ENCODE measurements at places on chromosomes 3 and 15.

DNA sequence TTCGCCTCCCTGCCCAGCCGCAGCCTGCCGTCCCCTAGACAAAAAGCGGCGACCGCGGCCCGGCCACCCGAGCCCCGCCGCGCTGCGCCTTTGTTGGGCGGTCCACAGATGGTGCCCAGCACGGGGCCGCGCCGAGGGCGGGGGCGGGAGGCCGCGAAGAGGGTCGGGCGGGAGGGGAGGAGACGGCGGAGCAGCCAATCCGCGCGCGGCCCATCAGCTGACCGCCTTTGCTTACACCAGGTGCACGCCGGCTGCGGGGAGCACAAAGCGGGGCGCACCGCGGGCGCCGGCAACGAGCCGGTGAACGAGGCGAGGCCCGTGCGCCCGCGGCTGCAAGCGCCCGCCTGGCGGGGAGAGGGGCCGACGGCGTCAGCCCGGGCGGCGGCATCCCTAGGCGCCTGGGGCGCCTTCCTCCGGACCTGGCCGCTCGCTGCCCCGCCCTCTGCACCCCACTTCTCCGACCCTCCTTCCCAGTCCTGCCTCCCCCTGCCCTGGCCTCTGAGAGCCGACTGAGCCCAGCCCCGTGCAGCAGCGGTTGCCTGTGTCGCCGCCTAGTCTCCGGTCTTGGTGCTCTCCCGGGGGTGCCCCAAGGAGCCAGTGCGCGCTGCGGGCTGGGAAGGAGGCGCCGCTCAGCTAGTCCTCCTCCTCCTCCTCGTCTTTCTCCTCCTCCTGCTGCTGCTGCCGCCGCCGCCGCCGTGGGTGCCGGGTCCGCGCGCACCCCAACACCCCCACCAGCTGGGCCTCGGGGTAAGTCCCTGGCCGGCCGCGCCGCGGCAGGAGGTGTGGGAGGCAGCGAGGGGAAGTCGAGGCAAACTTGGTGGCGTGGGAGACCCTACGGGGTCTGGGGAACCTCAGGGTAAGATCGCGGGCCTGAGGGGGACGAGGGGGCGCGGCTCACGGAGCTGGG lies at the start of gene LRRN1:
Gene LRRN1, plus strand, starts transcription at position 259 of the 907 bp plus-strand sequence. CDS start 45,211 bp downstream, outside the sequence.
- DNase-seq: peak; percentile 39

DNA sequence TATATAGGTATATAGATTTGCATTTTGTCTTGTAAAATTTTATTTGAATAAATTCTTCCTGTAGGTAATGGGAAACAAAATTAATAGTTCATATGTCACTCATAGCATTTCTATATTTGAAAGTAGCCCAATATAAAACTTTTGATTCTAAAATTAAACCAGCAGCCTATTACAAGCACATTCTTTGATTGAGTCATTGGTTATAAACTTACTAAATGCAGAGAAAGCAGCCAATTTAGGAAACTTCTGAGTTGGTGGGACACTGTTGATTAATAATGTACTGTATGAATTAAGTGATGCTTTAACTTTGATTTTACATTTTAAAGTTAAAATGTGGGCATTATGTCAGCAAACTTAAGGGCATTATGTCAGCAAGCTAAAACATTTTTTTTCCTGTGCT lies 34.5 kb downstream of the NR1D2 start:
- no peak for DNase-seq

GRCh38 chr15:78055919-78056713 lies 21.4 kb downstream of the TBC1D2B start:
- DNase-seq: no peak

DNA sequence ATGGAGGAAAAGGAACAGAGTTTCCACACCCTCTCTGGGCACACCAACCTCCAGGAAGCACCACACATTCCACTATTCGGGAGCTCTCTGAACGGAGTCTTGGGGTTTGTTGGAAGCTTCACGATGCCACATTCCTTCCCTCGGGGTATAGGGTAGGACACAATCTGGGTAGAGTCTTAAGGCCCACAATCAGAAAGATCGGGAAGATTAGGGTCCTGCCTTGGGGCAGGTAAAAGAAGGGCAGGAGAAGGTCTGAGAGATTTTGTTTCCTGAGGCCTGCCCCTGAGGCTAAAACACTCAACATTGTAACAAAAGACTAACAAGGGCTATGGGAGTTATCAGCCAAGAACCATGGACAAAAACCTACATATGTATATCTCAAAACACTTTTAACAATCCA lies 89.2 kb upstream of the RAP2B start:
- no peak for DNase-seq

DNA sequence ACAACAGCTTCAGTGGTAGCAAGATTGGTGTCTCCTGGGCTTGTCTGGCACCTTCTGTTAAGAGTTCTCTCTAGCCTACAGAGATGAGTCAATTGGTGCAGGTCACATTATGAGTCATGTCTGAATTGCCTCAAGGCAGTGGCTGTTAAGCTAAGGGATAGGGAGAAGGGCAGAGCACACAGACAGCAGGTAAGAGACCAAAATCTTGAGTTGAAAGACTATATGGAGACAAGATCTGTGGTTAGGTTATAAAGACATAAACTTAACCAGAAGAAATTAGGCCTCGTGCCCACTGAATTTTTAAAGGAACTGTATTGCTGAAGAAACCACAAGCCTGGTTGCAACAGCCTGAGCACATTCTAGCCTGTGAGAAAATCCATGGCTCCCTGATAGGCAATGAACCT lies 19.2 kb upstream of the KPNA1 start:
- DNase-seq: no peak

GRCh38 chr3:192935441-192935840 lies 17.8 kb upstream of the MB21D2 start:
- DNase-seq: no peak

DNA sequence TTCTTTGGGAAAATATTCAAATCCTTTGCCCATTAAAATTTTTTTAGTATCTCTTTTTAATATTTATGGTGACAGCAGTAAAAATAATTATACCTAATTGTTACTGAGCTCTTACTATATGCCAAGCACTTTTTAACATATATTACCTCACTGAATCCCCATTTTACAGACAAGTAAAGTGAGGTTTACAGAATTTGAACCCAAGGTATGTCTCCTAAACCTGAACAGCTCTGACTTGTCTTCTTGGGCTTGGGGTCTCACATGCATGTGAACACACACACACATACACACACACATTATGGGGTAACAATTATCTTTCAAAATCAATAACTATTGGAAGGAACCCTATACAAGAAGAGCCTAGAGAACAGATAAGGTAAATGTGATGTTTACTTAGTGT lies 62.2 kb upstream of the ADCY5 start:
- DNase-seq: no peak

- DNase-seq: no peak
Observed at GRCh38 chr3:34008836-34009809, 210.7 kb downstream of the PDCD6IP start.
